Smooth muscle cell of the brain vasculature (primary cell): ENCODE measurements at places on chromosomes 3 and 15.

DNA sequence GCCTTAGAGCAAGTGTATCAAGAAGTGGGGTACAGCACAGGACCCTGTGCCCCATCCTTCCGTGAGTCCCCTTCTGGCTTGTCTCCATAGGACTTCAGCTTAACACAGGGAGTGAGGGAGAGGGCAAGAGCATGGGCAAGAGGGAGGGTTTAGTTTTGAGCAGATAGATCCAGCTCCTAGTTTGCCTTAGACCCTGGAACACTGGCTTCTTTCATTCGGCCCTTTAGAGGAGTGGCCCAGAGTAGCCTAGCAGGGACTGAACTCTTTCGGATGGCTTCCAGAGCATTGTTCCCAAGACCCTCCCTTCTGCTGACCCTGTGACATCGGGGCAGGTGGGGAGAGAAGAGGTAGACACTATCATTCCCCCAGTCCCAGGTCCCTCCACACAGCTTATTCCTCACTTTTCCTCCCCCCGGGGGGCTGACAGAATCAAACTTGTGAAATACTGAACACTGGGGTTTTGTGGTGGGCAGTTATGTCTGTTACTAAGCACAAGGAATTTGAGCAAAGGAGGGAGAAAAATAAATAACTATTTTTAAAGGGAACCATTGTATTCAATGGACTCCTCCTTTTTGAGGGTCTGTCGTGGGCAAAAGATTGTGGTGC, 289.6 kb upstream of the C2CD4B start:
- no peak for DNase-seq

- no peak for DNase-seq
Observed at GRCh38 chr3:143855183-143855582, 6.9 kb upstream of the SLC9A9 start.

- DNase-seq = no peak
Observed at GRCh38 chr15:91867581-91868026, 14.1 kb downstream of the SLCO3A1 start.

DNA sequence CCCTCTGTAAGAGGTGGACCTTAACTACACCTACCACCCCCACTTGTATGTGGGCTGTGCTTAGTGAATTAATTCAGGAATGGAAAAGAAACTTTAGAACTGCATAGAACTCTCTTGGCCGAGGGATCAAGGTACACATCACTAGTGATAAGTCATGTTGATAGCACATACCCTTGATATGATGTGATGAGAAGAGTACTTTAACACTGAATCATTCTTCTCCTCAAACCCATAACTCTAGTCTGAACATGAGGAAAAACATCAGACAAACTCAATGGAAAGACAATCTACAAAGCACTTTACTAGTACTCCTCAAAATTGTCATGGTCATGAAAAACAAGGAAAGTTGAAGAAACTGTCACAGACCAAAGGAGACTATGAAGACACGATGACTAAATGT, 87.6 kb downstream of the P2RY1 start:
- no peak for DNase-seq

- no peak for DNase-seq
Observed at GRCh38 chr3:58064923-58065638, 56.9 kb downstream of the FLNB start.

GRCh38 chr15:47429376-47429775, 287.9 kb upstream of the SEMA6D start:
- DNase-seq = no peak
